ENCODE measurements at places on chromosomes 2 and 18.

DNA sequence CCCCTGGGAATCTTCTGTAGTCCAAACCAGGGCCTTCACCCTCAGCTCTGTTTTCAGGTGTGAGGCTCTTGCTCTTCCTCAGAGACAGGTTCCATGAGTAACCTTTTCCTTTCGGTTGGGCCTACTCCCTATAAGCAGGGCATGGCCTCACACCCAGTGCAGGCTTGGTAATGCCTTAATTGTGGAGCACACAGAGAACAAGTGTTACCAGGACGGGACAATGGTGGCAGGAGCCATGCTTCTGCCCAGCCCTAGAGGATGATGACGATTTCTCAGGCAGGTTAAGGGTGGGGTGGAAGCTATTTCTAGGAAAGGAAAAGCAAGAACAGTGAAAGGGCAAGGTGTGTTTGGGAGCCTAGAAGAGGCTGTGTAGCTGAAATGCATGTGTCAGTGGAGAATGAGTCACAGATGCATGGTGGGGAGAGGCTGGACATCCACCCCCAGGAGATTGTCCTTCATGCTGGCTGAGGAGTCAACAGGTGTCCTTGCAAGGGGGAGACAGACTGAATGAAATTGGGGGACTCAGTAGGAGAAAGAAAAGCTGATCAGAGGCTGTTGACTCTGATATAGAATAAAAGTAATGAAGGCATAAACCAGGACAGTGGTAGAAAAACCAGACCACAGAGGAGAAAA, 22.0 kb upstream of the SERPINB12 start:
- DNase-seq: no peak

GRCh38 chr2:3601561-3602271, 6.8 kb downstream of the COLEC11 start:
- DNase-seq: no peak

- DNase-seq: no peak
Measured at GRCh38 chr18:78192054-78192453, 787.6 kb upstream of the SALL3 start.

DNA sequence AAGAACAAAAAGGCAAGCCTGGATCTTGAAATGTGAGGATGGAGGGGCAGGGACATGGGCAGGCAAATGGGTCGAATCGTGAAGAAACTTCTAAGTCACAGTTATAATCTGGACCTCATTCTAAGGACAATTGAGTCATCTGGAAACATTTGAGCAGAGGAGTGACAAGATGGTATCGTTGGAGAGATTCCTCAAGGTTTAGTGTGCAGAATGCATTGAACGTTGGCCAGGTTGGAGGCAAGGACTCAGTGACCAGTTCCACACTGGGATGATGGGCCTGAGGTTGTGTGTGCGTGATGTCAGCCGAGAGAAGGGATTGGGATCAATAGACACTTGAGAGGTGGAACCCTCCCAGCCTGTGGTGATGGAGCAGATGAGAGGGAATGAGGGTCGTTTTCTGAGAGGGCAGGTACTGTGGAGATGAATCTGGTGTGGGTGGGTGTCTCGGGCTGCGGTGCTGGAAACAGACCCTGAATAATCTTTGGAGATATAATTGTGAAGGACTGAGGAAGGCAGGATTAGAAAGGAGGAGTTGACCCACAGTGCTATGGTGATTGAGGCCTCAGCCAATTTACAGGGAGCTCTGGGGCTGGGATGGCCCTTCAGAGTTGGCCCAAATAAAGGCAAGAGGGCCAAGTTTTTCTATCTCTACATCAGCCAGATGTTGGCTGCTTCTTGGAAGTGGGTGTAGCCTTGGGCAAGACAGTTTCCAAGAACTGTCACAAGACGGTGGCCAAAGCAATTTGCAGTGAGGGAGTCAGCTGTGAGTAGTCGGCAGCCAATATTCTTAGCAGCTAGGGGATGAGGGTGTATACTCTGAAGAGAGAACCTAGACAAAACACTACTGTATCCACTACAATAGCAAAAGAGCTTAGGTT, 5.8 kb upstream of the ZNF532 start:
- no peak for DNase-seq

- DNase-seq: no peak
Measured at GRCh38 chr2:233108611-233109490, 48.7 kb downstream of the INPP5D start.

GRCh38 chr2:168118733-168119514, 128.5 kb downstream of the STK39 start:
- no peak for DNase-seq

DNA sequence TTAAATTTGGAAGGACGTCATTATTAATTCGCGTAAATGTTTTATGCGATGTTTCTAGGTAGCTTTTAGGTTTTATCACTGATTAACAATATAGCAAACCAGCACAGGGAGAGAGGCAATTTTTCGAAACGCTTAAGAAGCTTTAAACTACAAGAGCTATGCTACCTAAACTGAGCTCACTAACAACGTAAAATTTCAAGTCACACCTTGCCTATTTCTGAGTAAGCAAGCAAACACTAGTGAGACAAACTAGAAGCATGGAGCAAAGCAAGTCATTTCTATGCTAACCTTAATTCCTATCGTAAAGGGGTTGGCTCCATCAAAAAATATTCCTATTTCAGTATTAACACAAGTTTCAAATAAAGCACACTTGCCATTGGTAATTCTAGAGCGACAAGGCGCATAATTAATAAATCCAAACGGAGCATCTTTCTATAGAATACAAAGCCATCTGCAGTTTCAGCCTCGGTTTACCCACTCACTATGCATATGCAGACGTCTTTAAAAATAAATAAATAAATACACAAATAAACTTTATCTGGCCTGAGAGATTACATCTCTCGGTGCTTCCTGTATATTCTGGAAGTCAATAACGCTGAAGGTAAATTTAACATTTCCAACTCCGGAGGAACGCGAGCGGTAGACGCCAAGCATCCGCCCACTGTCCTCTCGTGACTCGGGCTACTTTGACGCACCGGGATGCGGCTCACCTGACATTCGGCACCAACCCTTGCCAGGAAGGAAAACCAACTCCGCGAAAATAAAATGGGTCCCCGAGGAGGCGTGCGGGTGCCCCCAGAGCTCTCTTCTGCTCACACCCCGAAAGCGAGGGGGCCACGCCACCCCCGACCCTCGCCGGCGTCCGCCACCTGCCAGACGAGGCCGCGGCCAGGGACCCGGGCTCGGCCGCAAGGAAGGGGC, 947 bp downstream of the ITSN2 start:
- DNase-seq: peak; percentile 50

- no peak for DNase-seq
Measured at GRCh38 chr2:74364533-74365505, 15.3 kb downstream of the DCTN1 start.

Measured in T-helper 1 cell (primary cell).